Lower leg skin (tissue), 4 donors: ENCODE measurements at places on chromosomes 6 and 20. TPM values are rescaled to one million over a fixed set of nuclear protein-coding genes. Genes with fewer than 3 reads are reported as not detected.

IP6K3 gene
- not detected for total RNA-seq

PSORS1C1 gene
- 1.8 TPM for total RNA-seq

TRAPPC3L gene
- total RNA-seq = not detected

DNA sequence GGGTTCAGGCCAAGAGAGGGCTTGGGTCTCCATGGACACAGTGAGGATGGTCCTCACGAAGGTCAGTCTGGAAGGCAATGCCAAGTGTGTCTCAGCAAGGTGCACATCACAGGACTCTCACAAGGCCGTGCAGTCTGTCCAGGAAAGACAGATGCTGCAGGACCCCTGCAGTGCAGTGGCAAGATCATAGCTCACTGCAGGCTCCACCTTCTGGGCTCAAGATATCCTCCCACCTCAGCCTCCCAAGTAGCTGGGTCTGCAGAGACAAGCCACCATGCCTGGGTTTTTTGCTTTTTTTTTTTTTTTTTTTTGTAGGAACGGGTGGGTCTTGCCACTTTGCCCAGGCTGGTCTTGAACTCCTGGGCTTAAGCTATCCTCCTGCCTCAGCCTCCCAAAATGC is 26.4 kb downstream of the ZMYND8 start:
- no peak for DNase-seq

DNA sequence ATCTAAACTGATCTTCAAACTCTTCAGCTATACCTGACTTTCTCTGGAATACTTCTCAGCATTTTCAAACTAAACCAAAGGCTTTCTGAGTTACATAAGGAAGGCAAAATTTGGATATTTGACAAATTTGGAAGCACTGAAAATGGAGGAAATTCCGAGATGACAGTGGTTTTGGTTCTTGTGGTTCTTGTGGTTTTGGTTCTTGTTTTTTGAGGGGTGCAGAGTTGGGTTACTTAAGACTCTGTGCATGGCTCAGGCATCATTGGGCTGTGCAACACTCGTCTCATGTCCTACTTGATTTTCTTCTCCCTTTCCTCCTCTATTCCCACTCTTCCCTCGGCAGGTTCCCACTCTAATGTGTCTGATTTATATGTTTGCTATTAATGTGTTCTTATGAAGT is 78.0 kb downstream of the SLC22A3 start:
- DNase-seq = no peak

DNA sequence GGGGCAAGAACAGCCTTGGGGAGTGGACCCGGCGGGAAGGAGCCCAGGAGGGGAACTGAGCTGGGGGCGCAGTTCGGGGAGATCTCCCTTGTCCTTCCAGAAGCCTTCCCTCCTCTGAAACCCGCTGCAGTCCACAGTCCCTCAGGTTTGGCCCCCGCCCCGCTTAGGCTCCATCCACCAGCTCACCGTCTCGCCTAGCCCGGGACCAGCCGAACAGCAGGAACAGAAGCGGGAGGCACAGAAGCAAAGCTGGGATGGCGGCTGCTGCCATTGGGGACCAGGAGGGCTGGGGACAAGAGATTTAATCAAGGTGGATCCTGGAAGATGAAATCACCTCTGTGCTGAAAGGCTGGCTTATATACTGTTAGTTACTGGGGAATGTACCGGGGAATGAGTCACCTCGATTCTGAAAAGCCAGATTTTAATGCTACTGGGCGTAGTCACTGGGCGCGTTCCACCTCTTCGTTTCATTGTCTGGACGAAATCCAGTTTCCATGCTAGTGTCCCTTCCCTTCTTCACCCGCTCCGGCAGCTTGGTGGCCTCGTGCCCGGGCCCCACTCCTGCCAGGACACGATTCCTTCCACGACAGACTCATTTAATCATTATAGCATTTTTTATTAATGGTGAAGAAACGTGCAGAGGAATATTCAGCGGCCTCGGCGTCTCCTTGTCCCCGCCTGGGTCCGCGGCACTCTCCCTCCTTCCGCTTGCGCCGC is at the start of gene RAET1L:
TSS of gene RAET1L (minus strand) at position 332 of the 717 bp plus-strand sequence. CDS start at position 271, 61 bp downstream.
- DNase-seq = no peak

DNA sequence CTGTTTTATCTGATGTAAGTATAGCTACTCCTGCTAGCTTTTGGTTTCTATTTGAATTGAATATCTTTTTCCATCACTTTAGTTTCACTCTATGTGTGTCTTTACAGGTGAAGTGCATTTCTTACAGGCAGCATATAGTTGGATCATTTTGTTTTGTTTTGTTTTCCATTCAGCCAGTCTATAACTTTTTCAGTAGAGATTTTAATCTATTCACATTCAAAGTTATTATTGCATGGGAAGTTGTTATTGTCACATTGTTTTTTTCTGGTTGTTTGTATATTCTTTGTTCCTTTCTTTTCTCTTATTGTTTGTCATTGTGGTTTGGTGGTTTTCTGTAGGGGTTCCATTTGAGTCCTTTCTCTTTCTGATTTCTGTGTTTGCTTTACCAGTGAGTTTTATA is 151.2 kb downstream of the PDE10A start:
- DNase-seq = no peak

GRCh38 chr20:1307171-1307570 is 21.8 kb downstream of the SDCBP2 start:
- no peak for DNase-seq

GRCh38 chr20:40875116-40876085 is 153.2 kb upstream of the TOP1 start:
- DNase-seq = no peak
